ENCODE measurements at places on chromosomes 13 and 19. TPM values are rescaled to one million over a fixed set of nuclear protein-coding genes. Genes with fewer than 3 reads are reported as not detected.

- DNase-seq = peak; percentile 89
These were observed 20.0 kb downstream of the TICAM1 start for GRCh38 chr19:4811328-4812131.

- no peak for DNase-seq
These were observed 276.3 kb upstream of the PRR20A start for GRCh38 chr13:56864451-56864850.

GRCh38 chr19:40542202-40542859 lies 34.3 kb upstream of the SHKBP1 start:
- DNase-seq = no peak

- no peak for DNase-seq
These were observed 3.0 kb downstream of the ANKRD10 start for GRCh38 chr13:110911880-110912279.

The COX6B1 gene
- total RNA-seq = 488 TPM

The PLK5 gene
- total RNA-seq = not detected

The SLC6A16 gene
- total RNA-seq = not detected

- no peak for DNase-seq
These were observed 1.4 kb downstream of the DYRK1B start for GRCh38 chr19:39832341-39833083.

GRCh38 chr13:51821606-51822005 lies 17.6 kb upstream of the DHRS12 start:
- no peak for DNase-seq

DNA sequence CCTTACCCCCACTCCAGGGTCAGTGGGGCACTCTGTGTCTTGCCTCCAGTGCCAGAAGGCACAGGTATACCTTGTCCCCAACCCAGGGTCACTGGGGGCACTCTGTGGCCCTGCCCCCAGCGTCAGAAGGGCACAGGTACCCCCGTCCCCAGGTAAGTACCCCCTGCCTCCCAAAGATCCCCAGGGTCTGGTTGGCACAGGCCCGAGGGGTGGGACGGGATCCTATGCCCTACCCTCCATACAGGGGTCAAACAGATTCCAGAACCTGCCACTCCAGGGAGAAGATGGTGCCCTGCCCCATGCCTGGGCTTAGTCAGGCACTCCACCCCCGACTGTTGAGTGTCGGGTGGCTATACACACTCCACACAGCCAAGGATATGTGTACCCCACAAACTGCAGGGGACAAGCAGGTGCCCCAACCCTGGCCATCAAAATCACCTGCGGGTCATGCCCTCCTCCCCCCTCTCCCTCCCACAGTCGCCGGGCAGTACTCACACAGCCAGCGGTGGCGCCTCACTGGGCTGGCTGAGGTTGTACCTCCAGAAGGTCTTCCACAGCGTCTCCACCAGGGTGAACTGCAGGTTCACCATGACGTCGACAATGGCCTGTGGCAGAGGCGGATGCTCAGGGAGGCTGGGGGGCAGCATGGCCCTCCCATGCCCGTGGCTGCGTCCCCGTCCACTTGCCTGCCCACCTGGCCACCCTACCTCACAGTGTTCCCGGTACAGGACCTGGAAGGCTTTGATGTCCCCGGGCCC lies 13.8 kb downstream of the DCAF15 start:
- DNase-seq = no peak

DNA sequence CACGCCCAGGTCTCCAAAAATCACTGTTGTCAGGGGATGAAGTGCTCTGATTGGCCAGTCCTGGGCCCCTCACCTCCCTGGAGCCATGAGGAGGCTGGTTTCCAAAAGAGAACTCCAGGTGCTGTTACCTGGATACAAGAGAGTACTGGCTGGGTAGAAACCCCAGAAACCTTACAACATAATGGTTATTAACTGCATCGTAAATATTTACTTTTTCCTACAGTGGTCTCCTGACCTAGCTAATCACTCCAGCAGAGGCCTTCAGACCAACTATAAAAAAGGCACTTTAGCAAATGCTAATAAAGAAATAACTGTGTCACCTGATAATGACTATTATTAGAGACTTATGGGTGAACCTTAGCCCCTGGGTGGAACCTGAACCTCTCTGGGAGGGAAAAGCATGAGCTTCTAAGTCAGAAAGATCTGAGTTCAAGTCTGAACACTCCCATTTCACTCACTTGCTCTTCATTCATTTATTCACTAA lies 1.5 kb upstream of the IGSF23 start:
- DNase-seq = no peak

DNA sequence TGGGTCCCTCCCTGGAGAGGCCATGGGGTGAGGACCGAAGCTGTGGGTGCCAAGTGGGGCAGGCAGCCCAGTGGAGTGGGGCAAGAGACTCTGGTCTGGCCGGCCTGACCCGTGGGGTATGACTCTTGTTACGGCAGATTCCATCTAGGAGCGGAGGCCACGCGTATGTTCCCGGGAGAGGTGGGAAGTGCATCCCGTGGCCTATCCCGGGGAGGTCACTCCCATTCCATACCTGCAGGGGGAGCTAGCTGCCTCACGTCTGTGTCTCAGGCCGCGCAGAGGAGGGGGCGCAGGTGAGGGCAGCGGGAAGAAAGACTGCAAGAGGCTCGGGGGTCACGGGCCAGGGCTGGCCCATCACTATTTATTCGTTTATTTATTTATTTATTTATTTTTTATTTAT lies 4.9 kb downstream of the CSNK1G2 start:
- no peak for DNase-seq

GRCh38 chr13:30865123-30866049 lies 40.7 kb upstream of the MEDAG start:
- DNase-seq = peak; percentile 54

GRCh38 chr13:61246351-61246750 lies 169.3 kb downstream of the PCDH20 start:
- DNase-seq = no peak

DNA sequence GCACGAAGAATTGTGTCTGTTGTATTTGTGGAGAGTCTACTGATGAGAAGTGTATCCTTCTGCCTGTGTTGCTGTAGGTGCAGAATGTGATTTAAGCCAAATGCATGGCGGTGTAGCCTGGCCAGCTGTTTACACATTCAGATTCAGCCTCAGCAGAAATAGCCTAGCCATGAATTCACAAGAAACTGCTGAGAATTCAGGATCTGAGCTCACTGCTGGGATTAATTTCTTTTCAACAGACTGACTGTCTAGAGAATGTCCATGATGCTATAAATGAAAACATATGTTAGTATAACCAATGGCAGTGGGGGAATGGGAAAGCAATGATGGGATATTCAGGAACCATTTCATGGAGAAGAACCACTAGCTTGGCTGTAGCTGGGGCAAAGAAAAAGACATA lies 77.4 kb upstream of the RNF113B start:
- DNase-seq = no peak

The PSG7 gene
- total RNA-seq = not detected

The ZSCAN22 gene
- 4.6 TPM for total RNA-seq

The ELSPBP1 gene
- not detected for total RNA-seq

The ZNF177 gene
- 2.2 TPM for total RNA-seq

The C13orf42 gene
- total RNA-seq = not detected

DNA sequence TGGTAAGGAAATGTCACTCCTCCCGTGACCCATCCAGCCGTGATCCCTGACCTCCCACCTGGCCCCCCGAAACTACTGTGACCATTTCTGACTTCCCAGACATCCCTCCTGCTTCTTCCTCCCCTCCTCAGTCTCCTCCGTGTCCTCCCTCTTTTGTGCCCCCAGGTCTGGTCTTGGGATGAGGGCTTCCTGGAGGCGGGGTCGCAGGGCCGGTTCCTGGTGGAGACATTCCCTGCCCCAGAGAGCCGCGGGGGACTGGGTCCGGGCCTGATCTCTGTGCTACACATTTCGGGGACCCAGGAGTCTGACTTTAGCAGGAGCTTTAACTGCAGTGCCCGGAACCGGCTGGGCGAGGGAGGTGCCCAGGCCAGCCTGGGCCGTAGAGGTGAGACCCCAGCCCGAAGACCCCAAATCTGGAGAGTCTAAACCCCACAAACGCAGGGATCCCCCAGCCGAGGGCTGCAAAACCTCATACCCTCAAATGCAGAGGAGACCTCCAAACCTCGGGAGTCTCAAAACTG lies 5.0 kb downstream of the KIRREL2 start:
- DNase-seq = no peak

- DNase-seq = no peak
These were observed 7.6 kb downstream of the STARD13 start for GRCh38 chr13:33277946-33278345.

DNA sequence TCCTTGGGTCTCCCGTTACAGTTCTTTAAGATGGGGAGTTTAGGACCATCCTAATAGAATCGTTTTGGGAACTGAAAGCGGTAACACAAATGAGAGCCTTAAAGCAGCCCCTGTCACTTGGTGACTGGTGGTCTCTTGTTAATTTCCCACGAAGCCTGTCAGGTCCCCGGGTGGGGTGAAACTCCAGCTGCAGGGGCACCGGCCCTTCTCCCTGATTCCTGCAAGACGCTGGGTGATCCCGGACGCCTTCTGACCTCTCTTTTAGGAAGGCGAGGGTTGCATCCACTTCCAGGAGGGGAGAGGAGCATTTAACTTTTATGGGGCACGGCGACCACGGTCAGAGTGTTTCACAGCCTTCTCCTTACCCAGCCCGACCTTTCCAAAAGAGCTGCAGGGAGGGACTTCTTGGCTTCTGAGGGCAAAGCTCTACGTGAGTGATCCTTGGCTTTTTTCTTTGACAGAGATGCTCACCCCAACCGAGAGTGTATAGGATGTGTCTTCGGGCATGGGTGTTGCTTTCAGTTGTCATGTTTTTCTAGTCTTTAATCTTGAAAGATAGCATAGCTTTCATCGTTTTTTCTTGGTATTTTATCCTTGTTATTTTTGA lies 688 bp downstream of the ZNF225 start:
- DNase-seq = peak; percentile 3

DNA sequence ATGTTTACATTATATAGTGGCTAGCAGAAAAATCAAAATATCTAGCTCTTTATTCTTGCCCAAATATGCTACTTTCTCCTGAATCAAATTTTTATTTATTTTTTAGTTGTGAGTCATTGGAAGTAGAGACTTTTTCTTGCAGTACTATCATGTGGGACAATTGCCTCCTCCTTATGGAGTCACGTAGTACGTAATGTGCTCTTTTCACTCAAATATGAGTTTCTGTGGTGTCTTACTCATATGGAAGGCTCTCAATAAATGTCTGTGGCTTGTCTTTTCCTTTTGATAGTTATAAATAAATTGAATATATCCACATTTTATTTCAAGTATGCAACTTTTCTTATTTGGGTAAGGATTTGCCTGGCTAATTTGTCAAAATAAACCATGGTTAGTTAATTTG lies 1411.0 kb upstream of the SLC10A2 start:
- no peak for DNase-seq

The SERTAD3 gene
- total RNA-seq = 51.9 TPM

DNA sequence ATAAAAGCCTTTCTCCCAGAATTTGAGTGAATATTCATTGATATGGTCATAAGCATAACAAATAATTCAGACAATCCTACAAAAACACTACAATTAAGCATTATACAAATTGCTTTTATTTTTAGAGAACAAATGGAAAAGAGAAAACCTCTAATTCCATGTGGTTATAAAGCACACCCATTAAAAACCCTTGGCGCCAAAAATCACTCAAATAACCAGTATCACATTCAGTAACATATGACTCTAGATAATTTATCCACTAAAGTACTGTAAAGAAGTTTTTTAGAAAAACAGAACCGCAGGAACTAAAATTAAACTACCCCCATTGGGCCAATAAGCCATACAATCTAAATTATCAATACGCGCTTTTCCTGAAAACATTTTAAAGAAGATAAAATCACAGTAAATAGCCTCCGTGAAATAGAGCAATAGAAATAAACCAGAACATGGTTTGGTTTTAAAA lies 569 bp downstream of the LCP1 start:
- DNase-seq = no peak

The CEACAM20 gene
- 0.28 TPM for total RNA-seq

The GEMIN7 gene
- total RNA-seq = 36.0 TPM

- no peak for DNase-seq
These were observed 1379.8 kb upstream of the ATXN8OS start for GRCh38 chr13:68727798-68728197.

DNA sequence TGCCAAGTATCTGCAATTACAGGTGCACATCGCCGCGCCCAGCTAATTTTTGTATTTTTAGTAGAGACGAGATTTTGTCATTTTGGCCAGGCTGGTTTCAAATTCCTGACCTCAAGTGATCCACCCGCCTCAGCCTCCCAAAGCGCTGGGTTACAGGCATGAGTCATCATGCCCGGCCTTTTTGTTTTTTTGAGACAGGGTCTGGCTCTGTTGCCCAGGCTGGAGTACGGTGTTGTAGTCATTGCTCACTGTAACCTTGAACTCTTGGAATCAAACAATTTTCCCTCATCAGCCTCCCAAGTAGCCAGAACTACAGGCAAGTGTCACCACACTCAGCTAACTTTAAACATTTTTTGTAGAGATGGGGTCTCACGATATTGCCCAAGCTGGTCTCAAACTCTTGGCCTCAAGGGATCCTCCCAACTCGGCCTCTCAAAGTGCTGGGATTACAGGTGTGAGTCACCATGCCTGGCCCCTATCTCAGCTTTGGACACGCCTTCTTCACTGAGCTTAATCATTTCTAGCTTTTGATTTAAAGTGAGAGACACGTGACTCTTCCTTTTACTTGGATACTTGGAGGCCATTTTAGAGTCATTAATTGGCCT lies 4.0 kb upstream of the IRGC start:
- peak; percentile 52 for DNase-seq

GRCh38 chr19:29596885-29597525 lies 9.1 kb upstream of the POP4 start:
- peak; percentile 24 for DNase-seq

GRCh38 chr13:50401049-50401505 lies 385.8 kb downstream of the KCNRG start:
- DNase-seq = no peak

- no peak for DNase-seq
These were observed 5.7 kb upstream of the ZMYM2 start for GRCh38 chr13:19952850-19953249.

DNA sequence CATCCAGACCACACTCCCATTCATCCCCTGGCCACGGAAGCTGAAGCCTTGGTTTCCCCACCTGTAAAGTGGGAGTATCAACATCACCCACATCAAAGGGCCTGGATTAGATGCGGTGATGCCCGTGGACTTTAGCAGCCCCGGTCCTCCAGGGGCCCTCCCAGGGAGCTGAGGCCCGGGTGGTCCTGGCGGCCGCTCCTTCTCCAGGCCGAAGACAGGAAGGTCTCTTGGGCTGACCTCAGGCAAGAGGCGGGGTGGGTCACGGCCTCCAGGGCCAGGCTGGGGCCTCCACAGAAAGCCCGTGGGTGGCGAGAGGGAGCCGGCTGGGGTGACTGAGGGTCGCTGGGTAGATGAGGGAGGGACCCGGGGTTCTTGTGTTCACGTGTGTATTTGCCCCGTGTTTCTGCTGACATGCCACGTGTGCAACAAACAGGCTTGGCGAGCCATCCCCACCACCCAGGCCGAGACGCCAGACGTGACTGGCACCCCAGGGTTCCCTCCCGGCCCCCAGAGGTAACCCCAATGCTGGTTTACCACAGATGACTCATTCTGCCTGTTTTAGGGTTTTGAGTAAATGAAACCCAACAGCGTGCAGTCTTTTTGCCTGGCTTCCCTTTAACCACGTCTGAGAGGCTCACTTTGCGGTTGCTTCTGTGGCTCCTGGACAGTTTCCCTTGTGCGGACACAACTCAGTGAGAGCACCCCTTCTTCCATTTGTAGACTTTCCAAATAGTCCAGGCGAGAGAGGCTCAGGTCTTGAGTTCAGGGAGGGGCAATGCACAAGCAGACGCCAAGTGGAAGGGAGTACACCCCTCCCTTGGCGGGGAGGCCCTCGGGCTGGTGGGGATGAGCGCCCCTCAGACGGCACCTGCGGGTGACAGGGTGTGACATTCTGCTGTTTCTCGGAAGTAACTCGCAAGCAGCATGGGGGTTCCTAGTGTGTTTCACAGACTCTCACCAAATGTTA lies 42.9 kb downstream of the C13orf46 start:
- DNase-seq = no peak

The CYP2A6 gene
- not detected for total RNA-seq

All from Calu3 (cell line).